ENCODE measurements at places on chromosomes 4 and X. TPM values are rescaled to one million over a fixed set of nuclear protein-coding genes. Genes with fewer than 3 reads are reported as not detected.

The IL1RAPL1 gene
- total RNA-seq, result 1.1 TPM

DNA sequence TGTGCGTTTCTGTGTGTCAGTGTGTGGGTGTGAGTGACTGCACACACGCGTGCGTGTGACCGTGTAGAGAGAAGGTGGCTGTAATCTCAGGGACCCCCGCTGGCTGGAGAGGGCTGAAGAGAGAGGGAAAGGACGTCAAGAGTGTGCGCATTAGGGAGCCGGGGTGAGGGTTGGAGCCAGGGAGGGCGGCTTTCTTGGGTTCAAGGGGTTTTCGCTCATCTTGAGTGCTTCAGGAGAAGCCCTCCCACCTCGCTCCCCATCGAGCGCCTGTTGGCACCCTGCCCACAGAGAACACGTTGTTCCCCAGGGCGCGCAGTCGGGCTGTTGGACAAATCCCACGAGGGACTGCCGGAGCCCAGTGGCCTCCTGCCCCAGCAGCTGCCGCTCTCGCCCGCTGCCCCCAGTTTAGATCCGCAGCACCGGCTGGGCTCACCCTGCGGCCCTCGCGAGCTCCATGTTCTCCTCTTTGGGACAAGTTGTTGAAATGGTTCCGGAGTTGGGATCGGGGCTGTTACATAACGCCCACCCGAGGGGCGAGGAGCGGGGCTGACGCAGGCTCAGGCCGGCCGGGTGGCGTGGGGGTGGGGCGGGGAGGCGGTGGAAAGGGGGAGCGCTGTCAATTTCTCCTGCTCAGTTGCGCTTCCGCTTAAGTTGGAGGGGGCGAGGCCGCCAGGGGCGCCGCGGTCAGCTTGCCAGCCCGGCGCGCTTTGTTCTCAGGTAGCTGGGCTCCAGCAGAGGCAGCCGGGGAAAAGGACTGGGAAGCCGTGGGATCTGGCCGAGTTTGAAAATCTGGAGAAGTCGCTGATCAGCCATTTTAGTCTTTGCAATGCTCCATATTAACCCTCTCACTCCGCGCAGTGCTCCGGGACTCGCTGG is 1.6 kb downstream of the GRIA2 start:
- DNase-seq, result peak; percentile 24

DNA sequence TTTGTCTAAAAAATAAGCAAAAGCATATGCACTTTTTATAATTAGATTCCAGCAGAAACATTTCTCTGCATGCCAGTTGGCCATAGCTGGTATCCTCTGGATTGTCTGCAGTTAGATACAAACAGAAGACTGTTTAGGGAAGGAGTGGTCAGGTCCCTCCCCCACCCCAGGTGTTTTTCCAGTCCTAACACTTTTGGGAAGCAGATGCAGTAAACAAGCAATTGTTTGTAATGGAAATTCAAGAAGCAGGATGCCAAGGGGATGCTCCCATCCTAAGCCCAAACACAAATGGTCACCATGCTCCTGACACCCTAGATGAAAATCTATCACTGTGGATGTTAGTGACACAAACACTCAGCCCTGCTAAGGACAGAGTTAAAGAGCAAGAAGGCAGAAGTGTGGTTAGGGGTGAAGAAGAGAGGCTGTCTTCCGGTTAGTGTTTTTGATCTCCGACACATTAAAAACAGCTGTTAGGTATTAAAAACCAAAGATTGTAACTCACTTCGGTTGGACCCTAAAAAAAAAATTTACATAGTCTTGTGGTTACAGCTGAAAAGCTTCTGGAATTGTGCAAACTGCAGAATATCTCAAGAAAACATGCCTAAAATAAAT is 7.9 kb downstream of the LEF1 start:
- no peak for DNase-seq

- no peak for DNase-seq
Observed at GRCh38 chr4:26476545-26476944, 13.7 kb downstream of the CCKAR start.

DNA sequence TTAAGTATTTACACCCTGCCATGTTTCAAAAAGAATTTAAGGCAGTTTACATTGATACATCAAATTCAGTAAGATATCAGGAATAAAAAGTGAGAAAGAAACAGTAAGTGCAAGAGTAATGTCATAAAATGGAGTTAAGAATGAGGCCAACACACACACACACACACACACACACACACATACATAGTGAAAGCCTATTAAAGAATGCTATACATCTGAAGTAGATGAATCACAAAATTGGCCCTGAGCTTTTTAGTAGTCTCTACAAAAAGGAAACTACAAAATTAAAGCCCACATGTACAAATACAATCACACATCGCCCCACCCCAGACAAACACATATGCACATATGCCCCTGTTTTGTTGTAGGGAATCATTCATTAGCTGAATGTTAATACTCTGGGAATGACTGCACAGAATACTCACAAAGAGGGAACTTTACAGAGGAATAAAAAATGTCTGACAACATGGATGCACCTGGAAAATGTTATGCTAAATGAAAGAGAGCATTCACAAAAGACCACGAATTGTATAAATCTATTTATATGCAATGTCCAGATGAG is 428.8 kb downstream of the IL15 start:
- DNase-seq, result no peak

DNA sequence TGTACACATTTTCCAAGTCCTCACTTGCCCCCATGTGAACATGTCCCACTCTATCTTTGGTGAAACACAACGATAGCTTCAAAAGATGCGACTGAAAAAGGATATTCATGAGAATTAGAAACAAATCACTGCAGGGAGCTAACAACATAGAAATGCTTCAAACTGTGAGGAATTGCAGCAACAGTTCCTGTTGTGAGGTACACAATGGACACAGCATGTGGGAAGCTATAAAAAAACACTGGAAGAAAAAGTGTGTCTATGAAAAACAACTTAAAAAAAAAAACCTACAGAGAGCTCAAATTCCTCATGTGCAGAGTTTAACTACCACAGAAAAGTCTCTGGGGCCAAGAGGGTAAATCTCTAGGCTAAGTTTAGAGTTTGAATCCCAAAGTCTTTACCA is 51.6 kb upstream of the BLTP1 start:
- DNase-seq, result no peak
